ENCODE measurements at places on chromosomes 11 and 22.

- no peak for DNase-seq
Observed at GRCh38 chr11:113016905-113017304, 55.7 kb downstream of the NCAM1 start.

DNA sequence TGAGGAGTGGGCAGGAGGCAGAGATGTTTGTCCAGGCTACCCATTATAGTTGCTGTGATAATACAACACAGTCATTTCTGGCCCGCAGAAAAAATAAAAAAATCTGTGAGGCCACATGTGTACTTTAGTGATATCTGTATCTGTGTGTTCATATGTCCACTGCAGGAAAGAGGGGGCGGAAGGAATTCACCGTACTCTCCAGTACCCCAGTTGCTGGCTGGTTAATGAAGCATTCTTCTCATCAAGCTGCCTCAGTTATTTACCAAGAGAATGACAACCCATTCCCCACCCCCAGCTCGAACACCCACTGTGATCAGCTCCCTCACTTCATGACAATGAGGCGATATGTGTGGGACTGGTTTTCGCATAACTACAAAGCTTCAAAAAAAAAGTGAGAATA, 309.3 kb downstream of the SOX6 start:
- no peak for DNase-seq

- peak; percentile 2 for DNase-seq
Observed at GRCh38 chr22:49326558-49326957, 501.1 kb downstream of the BRD1 start.

DNA sequence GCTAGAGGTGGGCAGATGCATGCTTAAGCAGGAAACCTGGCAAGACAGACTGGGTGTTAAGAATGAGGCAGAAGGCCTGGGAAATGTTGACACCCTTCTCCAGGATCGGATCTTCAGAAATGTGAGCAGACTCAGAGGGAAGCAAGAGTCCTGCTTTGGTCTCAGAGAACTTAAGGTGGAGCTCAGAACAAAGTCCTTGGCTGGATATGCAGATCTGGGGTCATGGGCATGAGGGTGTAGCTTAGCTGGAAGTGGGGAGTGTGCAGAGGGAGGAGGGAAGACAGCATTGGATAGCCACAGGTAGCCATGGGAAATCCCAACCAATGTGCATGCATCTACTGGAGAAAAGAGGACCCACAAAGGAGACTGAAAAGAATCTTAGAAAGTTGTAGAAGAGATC, 58.6 kb upstream of the CDON start:
- no peak for DNase-seq

- DNase-seq: no peak
Observed at GRCh38 chr11:110289472-110289871, 6.9 kb downstream of the RDX start.

- DNase-seq: no peak
Observed at GRCh38 chr11:76588455-76589325, 81.9 kb downstream of the LRRC32 start.

DNA sequence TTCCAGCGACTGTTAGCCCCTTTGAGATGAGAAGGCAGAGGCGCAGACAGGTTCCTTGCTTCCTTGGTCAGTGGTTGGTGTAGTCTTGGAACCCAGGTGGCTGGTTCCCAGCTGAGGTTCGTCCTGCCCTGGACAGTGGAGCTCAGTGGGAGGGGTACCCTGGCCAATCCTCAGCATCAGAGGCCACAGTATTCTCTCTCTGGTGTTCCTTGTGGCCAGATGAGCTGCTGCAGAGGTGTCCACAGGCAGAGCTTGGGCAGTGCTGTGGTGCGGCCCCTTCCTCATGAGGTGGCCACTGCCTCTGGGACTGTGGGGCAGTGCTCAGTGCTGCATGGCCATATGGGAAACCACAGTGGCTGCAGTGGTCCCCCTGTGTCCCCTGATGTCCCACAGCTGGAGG, 61.8 kb downstream of the CTTN start:
- no peak for DNase-seq

- peak; percentile 75 for DNase-seq
Observed at GRCh38 chr11:2737866-2738265, 38.1 kb upstream of the KCNQ1OT1 start.

- no peak for DNase-seq
Observed at GRCh38 chr11:109514313-109515018, 92.5 kb downstream of the C11orf87 start.

DNA sequence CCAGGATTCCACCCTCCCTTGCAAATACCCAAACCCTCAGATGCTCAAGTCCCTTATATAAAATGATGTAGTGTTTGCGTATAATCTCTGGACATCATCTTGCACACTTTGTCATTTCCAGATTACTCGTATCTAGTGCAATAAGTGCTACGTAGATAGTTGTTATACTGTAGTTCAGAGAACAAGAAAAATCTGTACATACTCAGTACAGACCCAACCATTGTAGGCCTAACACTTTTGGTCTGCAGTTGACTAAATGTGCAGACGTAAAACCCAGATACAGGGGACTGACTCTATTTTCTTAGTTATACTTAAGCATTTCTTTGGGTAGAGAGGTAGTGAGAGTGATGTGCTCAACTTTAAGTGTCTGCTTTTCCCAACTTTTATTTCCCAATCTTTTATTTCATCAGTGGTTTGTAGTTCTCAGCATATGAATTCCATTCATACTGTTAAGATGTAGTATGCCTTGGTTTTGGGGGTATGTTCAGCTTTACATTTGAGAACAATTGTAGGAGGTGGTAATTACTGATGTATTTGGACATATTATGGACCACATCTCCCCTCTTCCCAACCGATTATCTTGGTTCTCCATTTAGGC, 43.9 kb downstream of the DDX6 start:
- no peak for DNase-seq

DNA sequence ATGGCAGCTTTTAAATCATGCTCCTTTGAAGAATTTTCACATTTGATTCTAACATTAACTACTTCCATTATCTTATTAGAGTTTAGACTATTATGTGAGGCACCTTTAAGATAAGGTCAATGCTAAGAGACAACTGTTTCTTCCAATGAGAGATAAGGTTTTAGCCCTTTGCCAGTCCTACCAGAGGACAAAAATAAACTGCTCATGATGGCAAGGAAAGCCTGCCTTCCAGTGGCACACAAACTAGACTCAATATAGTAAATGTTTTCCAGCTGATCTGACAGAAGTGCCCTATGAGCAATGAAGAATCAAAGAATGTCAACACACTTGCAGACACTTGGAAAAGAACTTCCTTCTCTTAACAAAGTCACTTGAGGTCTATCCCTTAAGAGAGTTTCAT, 1152.4 kb upstream of the CCDC90B start:
- DNase-seq: no peak

GRCh38 chr22:35549328-35549727, 8.7 kb downstream of the RASD2 start:
- no peak for DNase-seq

DNA sequence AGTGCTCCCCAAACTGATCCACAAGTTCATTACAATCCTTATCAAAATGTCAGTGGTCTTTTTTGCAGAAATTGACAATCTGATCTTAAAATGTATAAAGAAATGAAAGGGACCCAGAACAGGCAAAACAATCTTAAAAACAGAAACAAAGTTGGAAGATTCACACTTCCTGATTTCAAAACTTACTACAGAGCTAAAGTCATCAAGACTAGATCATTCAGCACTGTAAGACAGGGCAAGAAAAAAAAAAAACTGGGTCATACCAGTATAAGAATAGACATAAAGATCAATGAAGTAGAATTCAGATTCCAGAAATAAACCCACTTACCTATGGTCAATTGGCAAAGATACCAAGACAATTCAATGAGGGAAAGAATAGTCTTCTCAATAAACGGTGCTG, 4.5 kb upstream of the STK33 start:
- DNase-seq: no peak
